ENCODE measurements at places on chromosomes 4 and X.

- no peak for DNase-seq
These were observed 45.6 kb downstream of the SEL1L3 start for GRCh38 chr4:25817059-25817681.

- DNase-seq, result no peak
These were observed 220.3 kb upstream of the GIMD1 start for GRCh38 chr4:106588891-106589290.

- peak; percentile 80 for DNase-seq
These were observed at the start of gene NDST4 for GRCh38 chr4:115113506-115114106. TSS of gene NDST4 (minus strand) at chr4:115113620. CDS start at chr4:115077036, 36,584 bp downstream.

GRCh38 chr4:155047755-155048154, 160.7 kb upstream of the NPY2R start:
- no peak for DNase-seq

GRCh38 chrX:109856974-109857373, 123.9 kb upstream of the ACSL4 start:
- DNase-seq, result no peak

DNA sequence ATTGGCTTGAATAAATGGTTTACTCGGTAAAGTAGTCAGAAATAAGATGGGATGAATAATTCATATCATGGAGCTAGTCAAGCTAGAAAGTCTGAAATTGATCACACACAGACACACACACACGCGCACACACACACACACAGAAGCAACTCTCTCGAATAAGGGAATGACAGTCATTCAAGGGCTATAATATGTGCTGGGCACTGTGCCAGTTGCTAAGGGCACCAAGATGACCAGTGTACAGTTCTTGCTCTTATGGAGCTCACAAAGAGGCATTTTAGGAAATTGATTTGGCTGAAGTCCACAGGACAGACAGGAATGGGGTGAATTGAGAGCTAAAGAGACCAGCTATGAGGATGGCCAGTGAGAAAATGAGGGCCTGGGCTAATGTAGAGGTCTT, 34.2 kb upstream of the SH3D19 start:
- peak; percentile 4 for DNase-seq

DNA sequence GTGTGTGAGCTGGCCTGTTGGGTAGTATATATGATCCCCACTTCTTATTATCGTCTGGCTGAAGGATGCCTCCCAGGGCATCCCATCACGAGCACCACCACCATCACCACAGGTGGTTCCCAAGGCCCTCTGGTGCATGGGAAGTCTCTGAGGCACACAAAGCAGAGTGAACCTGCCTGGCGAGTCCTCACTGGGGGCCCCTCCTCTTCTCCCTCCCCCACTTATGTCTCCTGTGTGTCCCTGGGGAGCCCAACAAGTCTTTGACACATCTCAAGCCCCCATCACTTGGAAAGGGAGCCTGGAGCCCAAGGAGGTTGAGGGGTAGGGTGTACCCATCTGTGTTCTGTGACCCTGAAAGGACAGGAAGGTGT, 45.5 kb upstream of the NKX1-1 start:
- no peak for DNase-seq

GRCh38 chr4:43782391-43782790, 666.2 kb downstream of the KCTD8 start:
- DNase-seq, result no peak

GRCh38 chr4:115850799-115851509, 737.5 kb upstream of the NDST4 start:
- no peak for DNase-seq

DNA sequence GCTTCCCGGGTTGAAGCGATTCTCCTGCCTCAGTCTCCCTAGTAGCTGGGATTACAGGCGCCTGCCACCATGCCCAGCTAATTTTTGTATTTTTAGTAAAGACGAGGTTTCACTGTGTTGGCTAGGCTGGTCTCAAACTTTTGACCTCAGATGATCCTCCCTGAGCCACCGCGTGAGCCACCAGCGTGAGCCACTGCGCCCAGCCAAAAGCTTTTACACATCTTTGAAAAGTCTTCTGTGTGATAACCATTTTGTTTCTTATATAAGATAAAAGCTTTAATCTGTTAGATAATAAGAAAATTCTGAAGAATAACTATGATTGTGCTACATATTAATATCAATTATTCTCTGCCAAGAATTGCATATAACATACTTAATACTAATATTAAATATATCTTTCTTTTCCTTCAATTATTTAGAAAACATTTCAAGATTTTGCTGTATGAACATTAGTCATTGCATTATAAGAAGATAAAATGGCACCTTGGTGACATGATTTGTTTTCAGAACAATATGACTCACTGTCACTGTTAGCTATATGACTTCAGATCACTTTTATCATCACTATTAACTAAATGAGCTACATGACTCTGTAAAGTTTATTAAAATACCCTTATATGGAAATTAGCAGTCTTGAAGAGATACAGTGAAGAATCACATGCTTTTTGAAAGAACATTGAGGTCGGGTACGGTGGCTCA, 33.4 kb downstream of the RUFY3 start:
- DNase-seq, result no peak

DNA sequence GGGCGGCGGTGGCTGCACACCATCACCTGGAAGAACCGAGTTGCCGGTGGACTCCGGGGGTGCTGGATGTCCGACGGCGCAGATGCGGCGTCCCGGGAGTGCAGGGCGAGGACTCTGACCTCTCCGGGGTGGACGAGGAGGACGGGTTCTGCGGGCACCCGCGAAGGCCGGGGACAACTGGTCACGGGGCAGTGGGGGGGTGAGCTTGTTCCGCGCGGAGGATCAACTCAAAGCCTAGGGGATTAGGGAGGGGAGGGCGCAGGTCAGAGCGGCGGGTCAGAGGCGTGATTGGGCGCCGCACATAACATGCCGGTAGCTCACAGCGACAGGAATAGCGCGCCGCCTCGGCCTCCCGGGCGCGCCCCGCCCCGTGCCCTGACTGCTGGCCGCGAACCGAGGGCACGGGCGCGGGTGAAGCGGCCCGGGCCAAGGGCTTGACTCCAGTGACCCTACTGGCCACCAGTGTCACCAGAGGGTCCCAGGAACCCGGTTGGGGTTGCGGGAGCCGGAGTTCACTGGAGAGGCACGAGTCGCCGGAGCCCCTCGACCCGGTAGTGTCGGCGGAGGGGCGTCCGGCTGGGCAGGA, at the start of gene KLHL34:
TSS of gene KLHL34 (minus strand) at position 179 of the 586 bp plus-strand sequence. CDS start 542 bp downstream, outside the sequence.
- no peak for DNase-seq

GRCh38 chrX:48983081-48983480, 11.4 kb upstream of the KCND1 start:
- DNase-seq, result no peak

DNA sequence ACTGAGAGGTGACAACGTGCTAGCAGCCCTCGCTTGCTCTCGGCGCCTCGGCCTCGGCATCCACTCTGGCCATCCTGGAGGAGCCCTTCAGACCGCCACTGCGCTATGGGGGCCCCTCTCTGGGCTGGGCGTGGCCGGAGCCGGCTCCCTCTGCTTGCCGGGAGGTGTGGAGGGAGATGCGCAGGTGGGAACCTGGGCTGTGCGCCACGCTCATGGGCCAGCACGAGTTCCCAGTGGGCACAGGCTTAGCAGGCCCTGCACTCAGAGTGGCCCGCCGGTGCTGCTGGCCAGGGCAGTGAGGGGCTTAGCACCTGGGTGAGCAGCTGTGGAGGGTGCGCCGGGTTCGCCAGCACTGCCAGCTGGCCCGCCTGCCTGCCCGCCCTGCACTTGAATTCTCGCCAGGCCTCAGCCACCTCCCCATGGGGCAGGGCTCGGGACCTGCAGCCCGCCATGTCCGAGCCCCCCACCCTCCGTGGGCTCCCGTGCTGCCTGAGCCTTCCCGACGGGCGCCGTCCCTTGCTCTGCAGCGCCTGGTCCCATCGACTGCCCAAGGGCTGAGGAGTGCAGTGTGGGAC, 148.0 kb downstream of the RAPGEF2 start:
- DNase-seq, result no peak

DNA sequence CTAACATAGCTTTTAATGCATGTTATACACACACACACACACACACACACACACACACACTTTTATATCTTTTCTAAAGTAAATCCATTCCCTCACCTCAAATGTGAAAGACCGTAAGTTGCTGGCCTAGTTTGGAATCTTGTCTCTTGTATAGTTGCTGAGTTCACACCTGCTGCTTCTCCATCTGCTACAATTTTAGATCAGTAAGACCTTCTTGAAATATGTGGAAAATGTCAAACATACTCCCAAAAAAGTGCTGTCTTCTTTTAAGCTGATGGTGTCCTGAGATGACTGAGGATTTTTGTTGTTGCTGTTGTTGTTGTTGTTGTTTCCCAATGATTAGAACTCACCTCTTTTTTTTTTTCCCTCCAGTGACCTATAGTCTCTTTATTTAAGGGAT, 121.3 kb downstream of the SNCA start:
- no peak for DNase-seq

GRCh38 chr4:18192901-18193300, 171.3 kb upstream of the LCORL start:
- no peak for DNase-seq

GRCh38 chr4:54073271-54073880, 9.0 kb upstream of the CHIC2 start:
- no peak for DNase-seq

Data from DMS153 (cell line).